Right renal cortex interstitium (tissue), 3 donors: ENCODE measurements at places on chromosomes 7 and 10. TPM values are rescaled to one million over a fixed set of nuclear protein-coding genes. Genes with fewer than 3 reads are reported as not detected.

DNA sequence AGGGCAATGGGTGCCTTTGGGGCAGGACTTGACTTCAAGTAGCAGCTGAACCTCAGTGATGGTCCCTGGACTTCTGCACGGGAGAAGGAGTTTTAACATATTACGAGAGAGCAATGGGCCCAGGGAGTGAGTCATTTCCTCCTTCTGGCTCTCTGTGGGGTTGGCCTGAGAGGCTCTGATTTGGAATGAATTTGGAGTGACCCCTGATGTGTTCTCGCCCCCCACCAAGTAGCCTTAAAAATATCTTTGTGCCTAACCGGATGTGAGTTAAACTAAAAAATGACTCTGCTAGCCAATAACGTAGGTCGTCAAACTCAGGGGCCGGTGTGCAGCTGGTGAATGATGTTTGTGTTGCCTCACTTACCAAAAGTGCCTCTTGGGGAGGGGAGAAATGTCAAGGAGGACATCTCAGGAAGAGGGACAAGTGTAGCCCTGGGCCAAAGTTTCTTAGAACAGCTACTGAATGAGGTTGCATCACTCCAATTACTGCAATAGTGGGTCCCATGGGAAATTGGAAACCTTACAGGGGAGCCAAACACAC, 656.6 kb downstream of the INHBA start:
- no peak for DNase-seq

GRCh38 chr7:128240696-128241386, at the start of gene LEP:
Gene LEP (plus strand): TSS chr7:128241278. CDS start chr7:128252019, 10,741 bp downstream.
- no peak for DNase-seq

DNA sequence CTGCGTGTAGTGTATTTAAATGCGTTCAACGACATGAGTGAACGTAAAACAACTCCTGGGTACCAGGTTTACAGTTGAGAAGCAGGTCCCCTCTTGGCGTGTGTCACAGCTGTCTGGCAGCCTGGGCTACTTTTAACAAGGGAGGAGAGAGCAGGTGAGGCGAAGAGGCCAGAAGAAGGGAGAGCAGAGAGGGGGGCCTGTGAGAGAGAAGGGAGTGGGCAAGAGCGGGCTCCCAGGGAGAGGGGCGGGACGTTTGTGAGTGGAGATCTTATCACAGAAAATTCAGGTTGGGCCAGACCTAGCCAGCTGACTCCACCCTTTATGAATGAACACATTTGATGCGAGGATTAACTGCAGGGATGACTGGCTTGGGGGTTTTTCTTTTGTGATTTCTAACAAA, 154.0 kb downstream of the CAMK1D start:
- no peak for DNase-seq

DNA sequence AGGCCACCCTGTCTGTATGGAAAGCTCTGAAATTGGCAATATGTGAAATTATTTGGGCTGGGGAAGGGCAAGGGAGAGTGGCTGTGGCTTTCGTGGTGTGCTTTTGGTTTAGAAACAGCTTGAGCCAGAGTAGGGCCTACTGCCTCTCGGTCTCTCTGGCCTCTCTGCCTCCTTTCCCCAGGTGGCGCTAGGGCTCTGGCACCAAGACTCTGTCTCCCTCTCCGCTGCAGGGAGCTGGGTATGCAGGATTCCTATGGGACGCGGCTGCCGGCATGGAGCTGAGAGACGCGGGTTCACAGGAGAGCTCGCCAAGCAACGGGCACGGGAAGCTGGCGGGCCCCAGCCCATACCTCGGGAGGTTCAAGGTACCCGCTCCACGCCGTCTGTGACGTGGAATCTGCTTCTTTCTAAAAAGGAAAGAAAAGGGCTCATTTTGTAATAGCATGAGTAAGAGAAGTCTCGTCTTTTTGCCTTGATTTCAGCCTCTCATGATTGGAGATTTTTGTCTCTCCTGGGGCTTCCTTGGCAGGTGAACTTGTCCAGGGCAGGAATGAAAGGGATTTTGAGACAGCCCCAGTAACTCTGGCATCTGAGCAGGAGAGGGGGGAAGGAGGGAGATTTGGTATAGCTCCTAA, 105.1 kb upstream of the ANLN start:
- no peak for DNase-seq

DNA sequence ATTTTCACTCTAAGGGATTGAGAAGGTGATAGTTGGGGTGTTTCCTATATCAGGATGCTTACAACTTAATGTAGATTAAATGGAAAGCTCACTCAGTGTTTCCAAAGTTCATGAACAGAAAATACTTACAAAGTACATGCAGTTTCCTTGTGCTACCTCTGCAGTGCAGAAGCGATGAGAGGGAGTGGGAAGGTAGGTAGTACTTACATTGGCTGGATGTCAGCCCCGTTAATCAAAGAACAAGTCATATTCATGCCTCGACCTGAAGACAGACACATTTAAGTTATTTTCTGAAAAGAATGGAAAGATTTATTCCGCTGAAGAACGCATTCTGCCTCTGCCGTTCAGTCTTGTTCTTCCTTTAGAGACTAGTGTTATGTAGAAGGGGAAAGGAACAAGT, 93.1 kb downstream of the ZMYND11 start:
- DNase-seq: no peak

The CNPY4 gene
- 50.7 TPM for polyA plus RNA-seq

The BBIP1 gene
- polyA plus RNA-seq: 56.4 TPM

The CDC123 gene
- polyA plus RNA-seq: 140 TPM
